ENCODE measurements at places on chromosomes 3 and 15.

- peak; percentile 63 for DNase-seq
Measured at GRCh38 chr3:31041161-31041978, 146.9 kb upstream of the GADL1 start.

GRCh38 chr3:89221924-89222323 lies 114.5 kb downstream of the EPHA3 start:
- DNase-seq: no peak

GRCh38 chr15:83284559-83285283 lies at the start of gene BNC1:
Gene BNC1, minus strand, starts transcription at chr15:83284664. Its CDS starts 36 bp downstream, at chr15:83284628.
- DNase-seq: peak; percentile 20

DNA sequence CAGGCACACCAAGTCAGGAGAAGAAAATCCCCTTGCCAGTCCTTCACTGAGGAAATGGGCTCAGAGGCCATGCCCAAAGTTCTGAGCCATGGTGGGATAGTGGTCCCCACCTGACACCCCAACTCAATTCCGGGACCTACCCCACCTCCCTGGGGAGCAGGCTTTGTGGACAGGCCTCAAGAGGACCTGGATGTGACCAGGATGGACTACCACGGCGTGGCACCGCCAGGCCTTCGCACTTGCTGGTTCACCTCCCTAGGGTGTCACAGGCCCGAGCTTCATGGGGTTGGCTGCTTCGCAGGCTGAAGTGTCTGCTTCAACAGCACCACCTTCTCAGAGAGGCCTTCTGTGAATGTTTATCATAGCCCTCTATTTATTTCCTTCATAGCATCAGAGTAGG lies 31.7 kb downstream of the POC1A start:
- no peak for DNase-seq

- no peak for DNase-seq
Measured at GRCh38 chr15:71575474-71576045, 234.8 kb upstream of the NR2E3 start.

GRCh38 chr3:173708191-173708590 lies 310.6 kb downstream of the NLGN1 start:
- no peak for DNase-seq

DNA sequence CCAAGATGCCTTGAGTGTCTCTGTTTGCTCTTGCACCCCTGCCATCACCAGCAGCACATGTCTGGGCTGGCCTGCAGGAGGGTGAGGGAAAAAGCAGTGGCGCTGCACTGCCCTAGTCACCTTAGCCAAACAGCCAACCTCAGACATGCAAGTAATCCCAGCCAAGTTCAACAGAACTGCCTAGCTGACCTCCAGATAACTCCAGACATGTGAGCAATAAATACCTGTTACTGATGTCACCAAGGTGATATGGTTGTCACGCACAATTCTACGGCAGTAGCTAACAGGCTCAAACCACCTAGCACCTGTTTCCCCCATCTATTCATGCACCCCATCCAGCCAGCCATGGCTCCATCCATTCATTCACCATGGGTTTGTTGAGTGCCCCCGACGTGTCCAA lies 99.9 kb downstream of the SRGAP3 start:
- DNase-seq: no peak

DNA sequence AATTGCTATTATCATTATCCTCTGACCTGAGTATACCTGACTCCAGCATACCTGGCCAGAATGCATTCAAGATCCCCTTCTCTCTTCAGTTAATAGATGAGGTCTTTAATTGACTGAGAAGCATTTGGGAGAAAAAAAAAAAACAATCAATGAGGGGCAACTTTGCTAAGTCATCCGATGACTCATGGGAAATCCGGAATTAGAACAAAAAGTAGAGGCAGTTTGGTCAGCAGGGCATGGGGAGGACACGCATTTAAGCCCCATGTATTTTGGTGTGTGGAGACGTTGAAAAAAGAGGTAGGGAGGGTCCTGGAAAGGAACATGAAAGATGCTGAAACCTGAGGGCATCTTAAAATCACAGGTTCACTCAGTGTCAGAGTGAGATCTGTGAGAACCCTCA lies 256.2 kb downstream of the RORA start:
- DNase-seq: peak; percentile 88

Data from foreskin fibroblast (primary cell).